Heart left ventricle (tissue), 16 donors: ENCODE measurements at places on chromosomes 11 and 22. TPM values are rescaled to one million over a fixed set of nuclear protein-coding genes. Genes with fewer than 3 reads are reported as not detected.

MMP11 gene
- 6.2 TPM for polyA plus RNA-seq

TSPAN18 gene
- 40.0 TPM for polyA plus RNA-seq

OR8A1 gene
- polyA plus RNA-seq: not detected

GRCh38 chr22:28737701-28738100 is 3.9 kb downstream of the CHEK2 start:
- DNase-seq: no peak

DNA sequence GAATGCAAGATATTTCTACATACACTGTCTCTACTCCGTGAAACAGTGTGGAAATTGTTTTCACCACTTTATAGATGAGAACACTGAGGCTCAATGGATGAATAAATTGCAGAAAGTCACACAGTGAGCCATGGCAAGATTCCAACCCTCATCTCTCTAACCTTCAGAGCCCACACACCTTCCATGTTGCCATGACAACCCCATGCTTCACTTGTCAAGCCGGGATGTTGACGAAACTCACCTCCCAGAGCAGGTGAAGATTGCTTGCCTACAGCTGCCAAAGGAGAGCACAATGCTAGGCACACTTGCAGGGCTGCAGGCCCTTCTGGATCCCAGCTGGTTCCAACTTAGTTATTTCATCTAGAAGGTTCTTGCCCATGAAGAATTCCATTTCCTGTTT is 71.4 kb upstream of the SEZ6L start:
- no peak for DNase-seq

GRCh38 chr11:16337421-16338213 is 18.7 kb downstream of the SOX6 start:
- no peak for DNase-seq
